RCC 7860 (cell line): ENCODE measurements at places on chromosomes 5 and 9.

GRCh38 chr5:72221541-72221940 is 98.5 kb downstream of the MRPS27 start:
- no peak for DNase-seq

GRCh38 chr9:87685871-87686519 is 39.9 kb upstream of the CTSL start:
- no peak for DNase-seq

DNA sequence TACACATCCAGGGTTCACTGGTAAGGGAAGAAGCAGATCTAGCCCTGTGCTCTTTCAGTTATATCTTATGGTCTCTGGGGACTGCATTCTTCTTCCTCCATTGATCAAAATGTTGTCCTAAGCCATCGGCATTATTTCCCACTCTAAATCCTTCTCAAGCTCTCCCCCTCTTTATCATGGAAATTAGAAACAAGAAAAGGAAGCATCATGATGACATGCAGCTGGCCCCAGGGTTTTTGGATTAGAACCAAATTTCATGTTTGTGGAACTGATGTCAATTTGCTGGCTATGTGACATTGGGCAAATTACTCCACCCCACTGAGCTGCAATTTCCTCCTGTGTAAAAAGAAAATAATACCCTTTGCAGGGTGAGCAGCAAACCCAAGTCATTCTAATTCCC is 39.5 kb downstream of the MFAP3 start:
- DNase-seq, result no peak

GRCh38 chr5:124416627-124417026 is 329.8 kb downstream of the ZNF608 start:
- DNase-seq, result no peak

GRCh38 chr9:97889941-97890887 is 32.1 kb downstream of the TRMO start:
- DNase-seq, result no peak

GRCh38 chr5:166594567-166594966 is 1696.9 kb upstream of the WWC1 start:
- no peak for DNase-seq

GRCh38 chr9:98097836-98098235 is 21.2 kb downstream of the TRIM14 start:
- DNase-seq, result no peak

- DNase-seq, result no peak
These were observed 179.7 kb upstream of the ANKRD55 start for GRCh38 chr5:56412601-56413379.
